Right atrium auricular region (tissue), 2 donors: ENCODE measurements at places on chromosomes 6 and 20. TPM values are rescaled to one million over a fixed set of nuclear protein-coding genes. Genes with fewer than 3 reads are reported as not detected.

Gene RNF146
- 44.8 TPM for total RNA-seq

Gene SLC17A1
- not detected for total RNA-seq

Gene LINC00237
- not detected for total RNA-seq

Gene PIM1
- 28.0 TPM for total RNA-seq

Gene FAM184A
- total RNA-seq = 2.2 TPM

Gene EEF1E1
- total RNA-seq = 12.6 TPM

Gene PPIL4
- total RNA-seq = 14.6 TPM

Gene EDN1
- total RNA-seq = 13.4 TPM

Gene HMGCLL1
- 0.94 TPM for total RNA-seq

Gene IRF4
- 0.15 TPM for total RNA-seq

Gene DEFB124
- total RNA-seq = not detected

DNA sequence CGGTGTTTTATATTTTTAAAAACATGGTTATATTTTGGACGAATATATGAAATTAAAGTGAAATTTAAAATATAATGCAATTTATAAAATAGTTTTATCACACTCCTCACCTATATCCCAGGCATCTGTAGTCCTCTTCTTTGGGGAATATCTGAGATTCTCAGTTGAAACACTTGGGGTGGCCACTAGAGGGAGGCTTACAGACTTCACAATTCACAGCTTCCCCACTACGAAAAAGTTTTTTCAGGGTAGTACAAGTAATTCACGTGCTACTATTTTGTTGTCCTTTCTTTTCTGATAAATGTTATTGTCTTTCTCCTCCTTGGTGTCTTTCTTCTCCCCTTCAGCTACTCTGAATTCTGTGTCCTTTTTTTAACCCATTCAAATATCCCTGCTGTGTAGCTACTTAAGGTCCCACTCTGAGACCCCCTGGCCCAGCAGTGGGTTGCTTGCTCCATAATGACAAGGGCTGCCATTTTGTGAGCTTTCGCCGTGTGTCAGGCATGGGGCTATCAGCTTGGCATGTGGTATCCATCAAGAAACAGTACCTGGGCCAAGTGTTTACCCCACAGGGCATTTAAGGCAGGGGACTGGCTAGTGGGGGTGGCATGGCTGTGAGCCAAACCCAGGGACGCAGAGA lies 43.6 kb upstream of the PHACTR3 start:
- DNase-seq = no peak

DNA sequence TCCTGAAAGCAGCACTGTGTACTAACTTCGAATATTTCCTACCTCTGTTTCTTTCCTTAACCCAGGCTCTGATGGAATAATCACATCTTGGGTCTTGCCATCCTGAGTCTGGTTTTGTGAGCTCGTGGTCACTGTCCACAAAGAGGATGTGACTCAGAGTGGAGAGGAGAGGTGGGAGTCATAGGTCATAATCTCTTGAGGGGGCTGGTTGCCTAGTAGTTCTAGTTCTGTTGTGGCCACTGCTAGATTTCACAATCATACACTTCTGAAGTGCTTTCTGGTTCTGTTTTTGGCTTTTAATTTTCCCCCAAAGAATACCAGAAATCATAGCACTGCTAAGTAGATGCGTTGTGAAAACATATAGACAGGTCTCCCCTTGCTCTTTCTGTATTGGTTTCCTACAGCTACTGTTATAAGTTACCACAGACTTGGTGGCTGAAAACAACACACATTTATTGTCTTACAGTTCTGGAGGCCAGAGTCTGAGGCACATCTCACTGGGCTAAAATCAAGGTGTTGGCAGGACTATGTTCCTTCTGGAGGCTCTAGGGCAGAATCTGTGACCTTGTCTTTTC lies 102.8 kb downstream of the NRSN1 start:
- DNase-seq = no peak

- peak; percentile 95 for DNase-seq
Measured at GRCh38 chr6:7389451-7390225, at the start of the genes CAGE1 and RIOK1. Gene CAGE1 (minus strand): TSS chr6:7389742. CDS start chr6:7387173, 2,569 bp downstream. Gene RIOK1 (plus strand): TSS chr6:7389808. CDS start chr6:7390003, 195 bp downstream.

GRCh38 chr6:10396785-10397184 lies 18.1 kb downstream of the TFAP2A start:
- DNase-seq = no peak

DNA sequence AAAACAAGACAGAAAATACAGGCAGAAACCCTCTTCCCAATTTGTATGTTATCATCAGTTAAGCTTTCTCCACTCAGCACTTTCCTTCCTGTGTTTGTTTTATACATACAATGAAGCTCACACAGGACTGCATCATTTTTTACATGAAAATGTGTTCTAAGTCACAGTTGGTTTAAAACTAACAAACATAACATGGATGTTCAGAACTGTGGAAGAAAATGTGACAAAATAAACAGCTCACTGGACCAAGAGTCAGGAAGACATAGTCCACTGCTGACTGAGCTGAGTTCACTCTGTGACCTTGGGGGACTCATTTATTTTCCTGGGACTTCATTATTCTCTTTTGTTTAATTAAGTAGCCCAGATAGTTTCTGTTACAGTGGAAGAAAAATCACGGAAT lies 331.5 kb downstream of the SYNE1 start:
- no peak for DNase-seq

DNA sequence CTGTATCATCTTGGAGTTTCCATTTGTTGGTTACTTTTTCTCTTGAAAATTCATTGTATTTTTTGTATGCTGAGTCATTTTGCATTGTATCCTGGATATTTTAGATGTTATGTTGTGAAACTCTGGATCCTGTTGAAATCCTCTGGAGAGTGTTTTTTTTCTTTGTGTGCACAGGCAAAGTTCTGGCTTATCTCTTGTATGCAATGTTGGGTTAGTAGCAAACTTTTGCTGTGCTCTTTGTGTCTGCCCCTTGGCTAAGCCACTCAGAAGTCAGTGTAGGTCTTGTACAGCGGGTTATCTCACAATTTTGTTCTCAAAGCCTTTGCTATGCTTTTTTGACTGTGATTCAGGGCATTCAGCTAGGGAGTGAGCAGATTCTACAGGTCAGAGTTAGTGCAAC lies 29.1 kb upstream of the LMBRD1 start:
- no peak for DNase-seq

GRCh38 chr20:24762371-24762770 lies 186.7 kb upstream of the CST7 start:
- DNase-seq = peak; percentile 18

DNA sequence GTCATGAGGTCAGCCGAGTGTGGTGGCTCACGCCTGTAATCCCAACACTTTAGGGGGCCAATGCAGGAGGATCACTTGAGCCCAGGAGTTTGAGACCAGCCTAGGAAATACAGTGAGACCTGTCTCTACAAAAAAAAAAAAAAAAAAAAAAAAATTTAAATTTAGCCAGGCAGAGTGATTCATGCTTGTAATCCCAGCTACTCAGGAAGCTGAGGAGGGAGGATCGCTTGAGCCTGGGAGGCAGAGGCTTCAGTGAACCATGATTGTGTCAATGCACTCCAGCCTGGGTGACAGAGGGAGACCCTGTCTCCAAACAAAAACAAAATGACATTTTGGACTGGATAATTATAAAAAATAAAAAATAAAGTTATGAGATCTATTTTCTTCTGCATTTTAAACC lies 56.2 kb downstream of the ADGRF1 start:
- no peak for DNase-seq

- DNase-seq = no peak
Measured at GRCh38 chr6:112626468-112627082, 279.4 kb downstream of the RFPL4B start.

DNA sequence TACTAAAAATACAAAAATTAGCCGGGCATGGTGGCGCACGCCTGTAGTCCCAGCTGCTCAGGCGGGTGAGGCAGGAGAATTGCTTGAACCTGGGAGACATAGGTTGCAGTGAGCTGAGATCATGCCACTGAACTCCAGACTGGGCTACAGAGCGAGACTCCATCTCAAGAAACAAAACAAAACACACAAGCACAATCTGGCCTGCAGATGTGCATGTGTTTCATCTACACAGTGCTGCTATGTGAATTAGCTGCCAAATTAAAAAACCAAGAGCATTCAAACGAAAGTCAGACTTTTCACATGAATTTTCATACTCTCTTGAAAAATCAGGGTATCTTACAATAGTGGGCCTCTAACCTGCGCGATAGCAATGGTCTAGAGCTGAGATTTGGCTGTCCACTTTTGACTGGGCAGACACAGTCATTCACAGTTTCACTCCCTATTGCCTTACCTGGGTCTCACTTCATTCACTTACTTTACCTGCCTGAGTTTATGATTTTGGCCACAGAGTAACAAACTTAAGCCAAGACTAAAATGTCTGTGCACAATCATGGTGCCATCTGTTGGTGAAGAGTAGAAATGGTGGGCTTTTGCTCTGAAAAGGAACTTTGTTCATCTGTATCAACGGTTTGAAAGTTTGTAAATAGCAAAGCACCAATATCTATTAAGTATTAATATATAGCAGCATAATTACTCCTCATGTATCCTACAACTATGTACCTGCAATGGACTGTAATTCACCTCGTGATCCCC lies 138.5 kb upstream of the UST start:
- DNase-seq = no peak

- DNase-seq = no peak
Measured at GRCh38 chr6:34964564-34964963, 75.5 kb downstream of the ANKS1A start.

- peak; percentile 60 for DNase-seq
Measured at GRCh38 chr6:28896505-28897368, 27.0 kb downstream of the TRIM27 start.

- DNase-seq = no peak
Measured at GRCh38 chr6:160971171-160971570, 20.4 kb upstream of the MAP3K4 start.

DNA sequence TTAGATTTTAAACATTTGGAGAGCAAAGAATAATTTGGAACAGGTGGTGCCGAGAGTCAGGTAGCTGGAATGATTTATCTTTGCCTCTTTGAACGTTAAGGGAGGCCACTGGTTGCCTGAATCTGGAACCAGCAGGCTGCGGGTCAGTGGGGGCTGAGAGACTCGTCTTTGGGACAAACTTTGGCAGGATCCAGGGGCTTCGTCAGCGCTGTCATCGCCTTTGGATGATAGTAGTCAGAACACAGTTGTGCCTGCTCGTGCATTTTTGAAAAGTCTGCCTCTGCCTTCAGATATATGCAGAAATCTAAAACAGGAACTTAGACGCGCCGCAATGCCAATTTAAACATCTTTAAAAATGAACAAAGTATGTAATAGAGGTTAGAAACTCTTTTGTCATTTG lies 5.0 kb downstream of the EYA2 start:
- DNase-seq = peak; percentile 69

DNA sequence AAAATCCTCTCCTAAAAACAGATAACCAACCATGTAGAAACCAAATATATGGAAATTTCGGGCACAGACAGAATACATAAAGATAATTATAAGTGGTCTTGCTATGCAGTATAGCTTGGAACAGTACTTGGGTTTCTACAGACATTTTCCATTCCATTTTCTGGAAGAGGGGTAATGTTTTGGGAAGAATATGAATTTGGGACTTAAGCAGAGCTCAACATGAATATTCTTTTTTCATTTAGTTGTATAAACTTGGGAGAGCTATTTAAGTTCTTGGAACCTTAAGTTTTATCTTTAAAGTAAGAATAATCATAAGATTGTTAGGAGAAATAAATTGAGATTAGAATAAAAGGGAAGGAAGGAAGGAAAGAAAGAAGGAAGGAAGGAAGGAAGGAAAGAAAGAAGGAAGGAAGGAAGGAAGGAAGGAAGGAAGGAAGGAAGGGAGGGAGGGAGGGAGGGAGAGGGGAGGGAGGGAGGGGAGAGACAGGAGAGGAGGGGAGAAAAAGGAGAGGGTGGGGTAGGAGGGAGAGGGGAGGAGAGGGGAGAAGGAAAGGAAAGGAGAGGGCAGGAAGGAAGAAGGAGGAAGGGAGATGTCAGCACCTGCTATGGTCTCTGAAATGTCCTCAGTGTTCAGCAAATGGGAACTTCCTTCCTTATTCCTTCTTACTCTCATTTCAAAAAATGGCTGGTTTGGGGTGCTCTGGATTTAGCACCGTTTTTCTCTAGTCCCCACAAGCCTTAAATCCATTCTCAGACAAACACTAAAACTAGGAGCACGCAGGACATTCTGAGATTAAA lies 248.3 kb downstream of the LY86 start:
- no peak for DNase-seq

GRCh38 chr20:11671015-11671511 lies 246.6 kb upstream of the BTBD3 start:
- no peak for DNase-seq

DNA sequence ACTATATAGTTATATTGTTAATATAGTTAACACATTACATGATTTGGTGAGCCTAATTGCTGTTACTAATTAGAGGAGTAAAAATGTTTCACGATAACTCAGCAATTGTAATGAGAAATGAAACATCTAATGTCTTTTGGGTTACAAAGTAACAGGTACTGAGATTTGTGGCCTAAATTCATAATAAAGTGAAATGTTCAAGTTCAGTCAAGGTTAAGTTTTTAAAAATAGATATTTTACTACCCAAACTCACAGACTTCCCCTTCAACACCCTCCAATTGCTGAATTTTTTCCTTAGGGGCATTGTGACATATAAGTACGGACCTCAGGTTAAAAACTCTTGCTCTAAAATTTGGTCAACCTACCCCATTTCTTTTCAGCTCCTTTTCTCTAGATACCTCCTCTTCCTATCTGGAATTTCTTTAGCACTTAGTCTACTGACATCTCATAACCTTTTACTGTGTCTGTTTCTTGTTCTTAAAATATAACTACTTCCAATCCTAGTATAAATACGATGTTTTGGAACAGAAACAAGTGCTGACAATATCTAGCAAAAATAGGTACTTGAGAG lies 112.3 kb upstream of the PRSS16 start:
- DNase-seq = no peak

DNA sequence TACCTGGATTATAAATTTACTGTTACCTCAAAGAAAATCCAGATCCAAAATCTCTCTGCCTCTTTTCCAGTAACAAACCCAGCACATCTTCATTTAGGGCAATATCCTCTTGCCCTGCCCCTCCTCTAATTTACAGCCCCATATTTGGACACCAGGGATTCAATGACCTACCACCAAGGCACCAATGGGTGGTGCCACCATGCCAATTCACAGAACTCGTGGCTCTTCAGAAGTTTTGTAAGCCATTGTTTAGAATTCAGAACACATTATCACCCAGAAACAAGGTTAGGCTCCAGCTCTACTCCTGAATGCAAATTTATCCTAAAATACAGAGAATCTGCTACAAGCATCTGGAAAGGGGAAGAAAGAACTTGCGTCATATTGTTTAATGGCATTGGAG lies 67.8 kb upstream of the SASH1 start:
- no peak for DNase-seq

DNA sequence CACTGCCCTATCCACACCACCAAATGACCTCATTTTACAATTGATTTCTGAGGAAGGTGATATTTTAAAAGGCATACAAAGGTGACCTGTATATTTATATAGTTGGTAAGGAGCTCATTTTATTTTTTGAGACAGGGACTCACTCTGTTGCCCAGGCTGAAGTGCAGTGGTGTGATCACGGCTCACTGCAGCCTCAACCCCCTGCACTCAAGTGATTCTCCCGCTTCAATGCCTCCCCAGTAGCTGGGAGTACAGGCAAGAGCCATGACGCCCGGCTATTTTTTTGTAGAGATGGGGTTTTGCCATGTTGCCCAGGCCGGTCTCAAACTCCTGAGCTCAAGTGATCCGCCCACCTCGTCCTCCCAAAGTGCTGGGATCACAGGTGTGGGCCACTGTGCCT lies 13.0 kb downstream of the NCOA5 start:
- no peak for DNase-seq

GRCh38 chr6:147080225-147080624 lies 124.0 kb upstream of the STXBP5 start:
- DNase-seq = no peak
